NCI-H187 treated with DMSO at 0.1 percent for 48 hours (cell line): ENCODE measurements at places on chromosomes 16 and 17.

DNA sequence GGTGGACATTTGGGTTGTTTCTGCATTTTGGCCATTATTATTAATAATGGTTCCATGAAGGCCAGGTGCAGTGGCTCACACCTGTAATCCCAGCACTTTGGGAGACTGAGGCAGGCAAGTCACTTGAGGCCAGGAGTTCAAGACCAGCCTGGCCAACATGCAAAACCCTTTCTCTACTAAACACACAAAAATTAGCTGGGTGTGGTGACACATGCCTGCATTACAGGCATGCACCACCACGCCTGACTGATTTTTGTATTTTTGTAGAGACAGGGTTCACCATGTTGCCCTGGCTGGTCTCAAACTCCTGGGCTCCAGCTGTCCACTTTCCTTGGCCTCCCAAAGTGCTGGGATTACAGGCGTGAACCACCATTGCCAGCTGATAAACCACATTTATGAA, 58.5 kb downstream of the TNFRSF13B start:
- DNase-seq: no peak

- DNase-seq: peak; percentile 69
Measured at GRCh38 chr17:51590071-51590656, 329.8 kb downstream of the UTP18 start.

DNA sequence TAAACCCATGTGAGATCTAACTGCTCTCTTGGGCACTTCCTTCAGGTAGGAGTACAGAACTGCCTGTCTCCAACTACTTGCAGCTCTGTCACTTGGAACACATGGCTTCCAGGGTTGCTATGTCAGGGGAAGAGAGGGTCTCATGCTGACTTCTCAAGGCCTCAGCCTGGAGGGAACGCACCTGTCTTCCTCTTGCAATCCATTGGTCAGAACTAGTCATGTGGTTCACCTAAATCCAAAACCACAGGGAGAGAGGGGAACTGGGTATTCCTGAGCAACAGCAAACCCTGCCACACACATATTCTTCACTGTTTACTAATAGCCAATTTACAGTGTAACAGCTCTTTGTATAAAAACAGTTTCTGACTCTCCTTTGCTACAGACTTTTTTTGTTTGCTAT, 206.1 kb downstream of the KCNJ2 start:
- no peak for DNase-seq

- DNase-seq: no peak
Measured at GRCh38 chr17:64162554-64162953, 32.6 kb upstream of the ERN1 start.

GRCh38 chr17:79667746-79668145, 56.9 kb upstream of the RBFOX3 start:
- no peak for DNase-seq
